NCI-H146 (cell line): ENCODE measurements at places on chromosomes 7 and 10.

GRCh38 chr10:123848564-123849457 lies 42.8 kb downstream of the CPXM2 start:
- no peak for DNase-seq

DNA sequence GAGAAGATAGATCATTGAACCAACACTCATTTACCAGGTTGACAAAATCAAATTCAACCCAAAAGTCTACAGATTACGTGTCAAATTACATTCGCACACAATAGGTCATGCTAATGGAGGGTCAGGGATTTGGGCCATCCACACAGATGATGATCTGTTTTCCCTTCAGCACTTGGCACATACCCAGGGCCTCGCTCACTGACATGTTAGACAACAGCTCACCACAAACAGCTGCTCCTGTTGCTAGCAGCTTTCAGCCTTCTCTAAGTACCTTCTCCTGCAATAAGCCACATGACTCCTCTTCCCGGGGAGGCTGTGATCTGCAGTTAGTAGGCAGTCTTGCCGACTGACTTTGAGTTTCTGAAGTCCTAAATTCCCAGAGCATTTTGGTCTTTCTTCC lies 18.4 kb downstream of the NKX2-3 start:
- peak; percentile 49 for DNase-seq

DNA sequence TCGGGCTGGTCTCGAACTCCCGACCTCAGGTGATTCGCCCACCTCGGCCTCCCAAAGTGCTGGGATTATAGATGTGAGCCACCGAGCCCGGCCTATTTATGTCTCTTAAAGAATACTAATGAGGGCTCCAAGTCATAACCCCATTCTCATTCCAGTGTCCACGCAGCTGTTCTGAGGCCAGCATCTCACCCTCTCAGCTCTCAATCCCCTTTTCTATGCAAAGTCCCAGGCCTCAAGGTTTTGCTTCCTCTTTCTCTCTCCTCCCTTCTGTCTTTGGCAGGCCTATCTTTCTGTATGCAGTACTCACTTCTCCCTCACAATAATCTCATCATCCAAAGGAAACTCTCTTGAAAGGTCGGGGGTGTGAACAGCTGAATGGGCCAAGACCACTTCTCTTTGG lies 28.0 kb upstream of the VSIR start:
- no peak for DNase-seq

DNA sequence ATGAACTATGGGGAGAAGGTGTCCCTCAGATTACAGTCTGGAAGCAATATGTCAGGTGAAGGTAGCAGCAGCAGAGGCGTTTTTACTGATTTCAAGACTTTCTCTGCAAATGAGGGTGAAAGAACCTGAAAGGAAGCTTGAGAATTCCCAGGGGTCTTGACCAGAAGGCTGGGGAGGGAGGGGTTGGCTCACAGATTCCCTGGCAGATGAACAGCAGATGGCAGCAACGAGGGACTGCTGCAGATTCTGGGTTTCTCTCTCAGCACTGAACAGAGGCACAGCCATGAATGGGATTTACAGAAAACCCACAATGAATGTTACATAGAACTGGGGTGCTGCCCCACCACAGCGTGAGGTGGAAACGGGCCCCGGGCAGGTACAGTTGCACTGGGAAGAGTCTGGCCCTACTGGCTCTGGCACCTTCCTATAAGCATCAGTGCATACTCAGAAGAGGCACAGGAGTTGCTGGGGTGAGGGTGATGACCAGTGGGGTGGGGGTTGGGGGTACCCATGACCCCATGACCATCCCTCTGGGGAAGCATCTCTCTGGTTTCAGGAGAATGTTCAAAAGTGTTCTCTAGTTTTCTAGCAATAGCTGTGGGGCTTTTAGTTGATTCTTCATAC lies 317.8 kb downstream of the SH2D4B start:
- no peak for DNase-seq

DNA sequence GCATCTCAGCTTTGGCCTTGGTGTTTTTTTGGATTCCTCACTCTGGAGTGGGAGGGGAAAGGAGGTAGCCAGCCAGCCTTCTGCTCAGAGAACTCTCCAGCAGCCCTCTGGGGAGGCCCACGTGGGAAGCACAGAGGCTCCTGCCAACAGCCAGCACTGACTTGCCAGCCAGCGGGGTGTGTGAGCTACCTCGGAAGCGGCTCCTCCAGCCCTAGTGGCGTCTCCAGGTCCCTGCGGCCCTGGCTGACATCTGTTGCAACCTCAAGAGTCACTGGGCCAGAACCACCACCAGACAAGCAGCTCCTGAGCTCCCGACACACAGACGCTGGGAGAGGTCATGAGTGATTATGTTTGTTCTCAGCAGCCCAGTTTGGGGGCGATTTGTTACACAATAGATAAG lies 180.2 kb upstream of the FZD8 start:
- DNase-seq, result peak; percentile 11

- peak; percentile 36 for DNase-seq
These were observed 613 bp downstream of the AP5Z1 start for GRCh38 chr7:4775848-4776623.

- no peak for DNase-seq
These were observed 61.6 kb upstream of the WDR11 start for GRCh38 chr10:120789303-120790203.

DNA sequence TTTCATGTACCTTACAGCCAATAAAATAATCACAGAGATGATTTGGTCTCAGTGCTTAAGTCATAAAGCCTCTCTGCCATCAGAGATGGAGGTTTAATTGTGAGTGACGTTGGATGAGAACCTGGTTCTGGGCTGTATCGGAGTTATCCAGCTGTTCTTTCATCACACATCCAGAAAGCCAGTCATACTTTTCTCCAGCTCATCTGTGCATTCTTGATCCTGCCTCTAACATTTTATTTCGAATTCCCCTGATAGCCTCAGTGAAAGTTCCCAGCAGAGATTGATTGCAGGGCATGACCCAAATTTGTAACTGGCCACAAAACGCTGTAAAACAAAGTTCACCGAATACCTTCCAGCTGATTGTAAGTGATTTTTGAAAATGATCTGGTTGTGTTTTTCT lies 212.6 kb upstream of the HABP2 start:
- DNase-seq, result no peak

GRCh38 chr7:155665957-155666287 lies 21.5 kb downstream of the RBM33 start:
- no peak for DNase-seq

DNA sequence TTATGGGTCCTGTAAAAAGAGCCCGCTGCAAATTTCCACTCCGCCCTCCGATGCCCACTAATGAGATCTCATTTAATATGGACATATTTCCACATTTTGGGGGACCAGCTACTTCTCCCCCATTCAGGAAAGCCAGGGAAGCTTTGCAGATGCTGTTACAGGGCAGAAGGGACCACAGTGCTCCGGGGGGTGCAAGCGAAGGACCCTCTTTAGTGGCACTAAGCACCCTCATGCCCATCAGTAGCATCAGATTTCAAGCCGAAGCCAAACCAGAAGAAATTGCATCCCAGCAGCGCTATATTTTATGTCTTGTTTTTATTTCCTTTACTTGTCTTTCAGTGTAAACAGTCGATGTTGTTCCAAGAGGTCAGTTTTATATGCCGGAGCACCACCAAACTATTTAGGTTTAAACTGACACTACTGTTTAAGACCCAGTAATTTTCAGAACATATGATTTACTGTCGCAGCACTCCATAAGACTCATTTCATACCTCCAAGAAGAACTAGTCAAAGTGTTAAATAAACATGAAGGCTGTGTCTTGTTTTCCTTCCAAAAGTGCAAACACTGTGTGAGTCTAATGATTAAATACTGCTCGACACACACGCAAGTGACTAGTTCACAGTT lies 122.2 kb upstream of the MGMT start:
- no peak for DNase-seq

- DNase-seq, result no peak
These were observed 37.2 kb downstream of the TMEM120A start for GRCh38 chr7:75957021-75957736.

DNA sequence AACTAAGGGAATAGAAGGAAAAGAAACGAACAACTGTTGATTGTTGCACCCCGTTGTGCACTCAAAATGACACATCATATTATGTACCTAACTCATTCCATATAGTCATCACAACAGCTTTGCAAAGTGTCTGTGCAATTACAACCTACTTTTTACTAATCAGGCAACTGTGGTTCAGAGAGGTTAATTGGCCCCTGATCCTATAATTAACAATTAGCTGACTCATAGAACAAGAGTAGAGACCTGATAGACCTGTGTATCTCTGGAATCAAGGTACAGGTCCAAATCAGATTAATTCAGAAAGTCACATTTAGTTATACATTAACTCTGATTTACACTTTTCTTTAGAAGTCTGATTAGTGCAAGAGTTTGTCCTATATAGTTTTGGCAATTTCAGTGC lies 122.5 kb upstream of the CDK13 start:
- no peak for DNase-seq

DNA sequence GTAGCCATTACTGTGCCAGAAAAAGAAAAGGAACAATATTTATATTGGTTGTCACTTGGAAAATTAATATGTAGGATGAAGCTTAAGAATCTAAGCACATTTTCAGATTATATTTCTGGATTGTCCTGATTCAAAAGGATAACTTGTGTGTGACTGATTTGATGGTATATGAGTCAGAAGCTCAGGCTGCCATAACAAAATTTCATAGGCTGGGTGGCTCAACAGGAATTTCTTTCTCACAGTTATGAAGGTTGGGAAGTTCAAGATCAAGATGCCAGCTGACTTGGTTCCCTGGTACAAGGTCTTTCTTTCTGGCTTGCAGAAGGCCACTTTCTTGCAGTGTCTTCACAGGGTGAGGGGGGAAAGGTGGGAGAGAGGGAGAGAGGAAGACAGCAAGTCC lies 108.5 kb downstream of the ST7 start:
- no peak for DNase-seq

GRCh38 chr7:71459132-71459531 lies 327.2 kb downstream of the GALNT17 start:
- no peak for DNase-seq

DNA sequence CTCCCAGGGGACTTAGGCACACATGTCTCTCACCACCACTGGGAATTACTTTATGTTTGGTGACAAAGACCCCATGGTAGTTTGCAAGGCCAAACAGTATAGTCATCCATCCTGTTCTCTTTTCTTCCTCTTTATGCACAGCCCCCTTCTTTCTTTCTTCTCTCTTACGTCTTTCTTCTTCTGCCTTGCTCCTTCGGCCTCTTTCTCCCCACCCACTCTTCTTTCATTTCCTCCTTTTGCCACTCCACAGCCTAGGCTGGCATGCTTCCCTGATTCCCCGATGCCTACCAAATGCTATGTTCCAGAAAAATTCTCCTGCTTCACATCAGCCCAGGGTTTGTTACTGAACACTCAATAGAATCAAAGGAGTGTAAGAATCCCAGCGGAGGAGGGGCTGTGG lies 62.4 kb upstream of the MKLN1 start:
- DNase-seq, result no peak

DNA sequence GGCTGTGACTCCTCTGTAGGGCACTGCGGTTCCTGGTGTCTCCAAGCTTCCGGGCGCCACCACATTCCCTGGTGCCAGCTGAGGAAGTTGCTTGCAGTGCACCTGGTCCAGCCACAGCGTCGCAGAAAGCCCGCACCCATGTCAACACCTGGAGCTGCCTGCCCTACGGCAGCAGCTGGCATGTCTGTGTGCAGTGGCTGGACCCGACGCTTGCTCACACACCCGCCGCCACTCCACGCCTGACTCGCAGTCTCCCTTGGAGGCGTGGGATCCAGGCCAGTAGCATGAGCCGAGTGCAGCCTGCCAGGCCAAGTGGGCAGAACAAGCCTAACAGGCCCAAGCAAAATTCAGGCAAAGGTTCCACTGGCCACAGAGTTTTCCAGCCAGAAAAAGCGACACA lies 118.1 kb upstream of the PHF14 start:
- peak; percentile 84 for DNase-seq

GRCh38 chr7:69787736-69788431 lies 189.6 kb downstream of the AUTS2 start:
- peak; percentile 29 for DNase-seq

DNA sequence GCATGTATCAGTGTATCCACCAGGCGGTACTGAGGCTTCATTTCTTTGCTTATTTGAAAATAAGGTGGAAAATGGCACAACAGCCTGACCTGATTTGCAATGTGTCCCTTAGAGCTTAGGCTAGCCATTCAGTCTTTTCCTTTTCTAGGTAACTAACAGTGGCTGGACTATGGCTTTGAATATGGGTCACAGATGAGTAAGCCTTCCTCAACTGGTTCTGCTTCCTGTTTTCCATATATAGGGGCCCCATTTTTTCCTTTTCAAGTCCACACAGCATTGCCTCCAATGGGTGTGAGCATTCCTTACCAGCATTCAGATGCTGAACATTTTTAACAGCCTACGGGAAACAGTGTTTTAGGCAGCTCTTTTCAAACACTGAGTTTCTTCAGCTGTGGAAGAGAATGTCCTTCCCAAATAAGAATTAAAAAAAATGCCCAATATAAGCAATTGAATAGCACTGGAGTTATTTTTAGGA lies 3.9 kb upstream of the ITGB1 start:
- no peak for DNase-seq

DNA sequence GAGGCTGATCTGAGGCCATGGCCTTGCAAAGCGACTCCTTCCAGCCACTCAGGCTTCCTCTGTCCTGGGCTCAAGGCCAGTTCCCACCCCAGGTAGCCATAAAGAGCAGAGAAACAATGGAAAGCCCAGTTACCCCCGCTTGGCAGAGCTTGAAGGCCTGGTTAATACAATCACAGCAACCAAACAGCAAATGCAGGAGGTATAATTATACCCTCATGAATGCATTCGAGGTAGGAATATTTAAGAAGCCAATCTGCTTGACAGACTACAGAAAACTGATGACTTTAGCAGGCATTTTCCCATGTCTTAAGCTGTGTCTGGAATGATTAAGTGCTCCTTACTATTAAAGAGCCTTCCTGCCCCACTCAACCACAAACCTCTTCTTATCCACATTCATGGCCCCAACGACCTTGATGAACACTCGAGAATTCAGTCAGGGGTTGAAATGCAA lies 114.1 kb upstream of the MACROH2A2 start:
- DNase-seq, result no peak

GRCh38 chr10:21363092-21363730 lies 162.3 kb downstream of the SKIDA1 start:
- DNase-seq, result no peak

- DNase-seq, result peak; percentile 30
These were observed 104.1 kb upstream of the FOXP2 start for GRCh38 chr7:114310345-114311110.

DNA sequence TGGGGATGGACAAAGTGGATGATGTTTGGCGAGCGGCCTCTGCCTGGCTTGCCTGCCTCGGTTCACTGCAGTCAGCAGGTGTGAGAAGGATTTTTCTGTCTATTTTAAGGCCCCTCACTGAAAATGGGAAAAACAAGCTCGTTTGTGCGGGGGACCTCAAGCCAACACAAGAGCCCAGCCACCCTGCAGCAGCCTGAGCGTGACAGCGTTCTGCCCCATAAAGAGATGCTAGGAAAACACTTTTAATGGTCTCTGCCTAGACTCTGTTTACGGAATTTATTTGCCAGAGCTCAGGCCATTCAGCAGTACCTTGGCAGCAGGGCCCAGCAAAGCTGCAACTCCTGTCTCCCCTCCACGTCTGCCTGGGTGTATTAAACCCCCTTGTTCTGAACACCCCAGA lies 131.7 kb downstream of the GRK5 start:
- no peak for DNase-seq

GRCh38 chr7:37249240-37249639 lies 199.4 kb downstream of the ELMO1 start:
- no peak for DNase-seq

- DNase-seq, result no peak
These were observed 63.3 kb upstream of the VIPR2 start for GRCh38 chr7:159207951-159208350.

- no peak for DNase-seq
These were observed 90.2 kb upstream of the FAM20C start for GRCh38 chr7:102047-102711.

GRCh38 chr7:11612737-11613136 lies 219.3 kb downstream of the THSD7A start:
- DNase-seq, result no peak
